ENCODE measurements at places on chromosomes 1 and 21. TPM values are rescaled to one million over a fixed set of nuclear protein-coding genes. Genes with fewer than 3 reads are reported as not detected.

REN gene
- polyA plus RNA-seq = not detected

- DNase-seq = no peak
- no peaks in the 10 kb centered on the region for H3K36me3 ChIP-seq
These were observed 19.7 kb upstream of the ATP1B1 start for GRCh38 chr1:169086603-169087455.

RBM8A gene
- polyA plus RNA-seq = 115 TPM

GRCh38 chr1:218765753-218766152, 407.9 kb upstream of the LYPLAL1 start:
- DNase-seq = no peak
- no peaks in the 10 kb centered on the region for H3K4me1 ChIP-seq
- no peaks in the 10 kb centered on the region for H3K27me3 ChIP-seq
- H3K4me3 ChIP-seq = no peak overlapping the region

CRYAA gene
- polyA plus RNA-seq = not detected

DNA sequence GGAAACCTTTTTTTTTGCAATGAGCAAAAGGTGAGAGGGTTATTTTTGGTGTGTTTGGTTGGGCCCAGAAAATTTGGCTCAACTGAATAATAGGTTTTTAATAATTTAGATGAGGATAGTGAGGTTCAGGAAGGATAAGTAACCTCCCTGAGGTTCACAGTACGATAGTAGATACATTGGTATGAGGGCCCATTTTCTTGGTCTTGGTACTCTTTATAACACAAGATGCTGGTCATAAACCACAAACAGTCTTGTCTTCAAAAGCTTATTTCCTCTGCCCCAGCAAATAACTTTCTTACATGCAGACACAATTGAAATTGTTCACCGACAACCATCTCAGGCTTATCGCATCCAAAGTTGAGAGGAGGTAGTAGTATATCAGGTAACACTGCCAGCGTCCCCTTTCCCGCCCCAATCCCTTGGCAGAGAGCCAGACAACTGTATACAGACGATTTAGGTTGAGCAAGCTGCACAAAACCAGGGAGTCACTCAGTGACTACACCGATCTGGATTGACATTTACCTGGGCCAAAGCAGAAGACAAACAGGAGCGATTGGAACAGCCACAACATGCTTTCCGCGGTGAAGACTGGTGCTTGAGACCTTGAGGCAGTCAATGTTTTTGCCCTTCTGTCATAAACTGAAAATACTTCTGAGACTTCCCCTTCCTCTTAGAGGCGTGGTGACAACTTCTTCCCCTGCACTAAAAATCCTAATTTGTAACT, at the start of gene SLAMF6:
Gene SLAMF6, minus strand, starts transcription at position 634 of the 724 bp plus-strand sequence. Its CDS starts 63 bp downstream, at position 571.
- no peaks in the 10 kb centered on the region for H3K36me3 ChIP-seq
- no peaks in the 10 kb centered on the region for H3K27me3 ChIP-seq
- H3K4me1 ChIP-seq = no peaks in the 10 kb centered on the region
- peak within 1 kb of the TSS; percentile 64 for H3K27ac ChIP-seq
- H3K4me3 ChIP-seq = no peak within 1 kb of the TSS
- DNase-seq = no peak

RAB42 gene
- polyA plus RNA-seq = 0.23 TPM

- no peak overlapping the region for H3K27ac ChIP-seq
- DNase-seq = peak; percentile 72
- H3K4me1 ChIP-seq = peaks cover 18% of the 10 kb centered on the region
- no peak overlapping the region for H3K4me3 ChIP-seq
- H3K27me3 ChIP-seq = peaks cover 47% of the 10 kb centered on the region
These were observed 44.2 kb upstream of the LAPTM5 start for GRCh38 chr1:30801771-30802198.

DNAJC28 gene
- 1.1 TPM for polyA plus RNA-seq

RCAN1 gene
- polyA plus RNA-seq = 15.1 TPM

DNA sequence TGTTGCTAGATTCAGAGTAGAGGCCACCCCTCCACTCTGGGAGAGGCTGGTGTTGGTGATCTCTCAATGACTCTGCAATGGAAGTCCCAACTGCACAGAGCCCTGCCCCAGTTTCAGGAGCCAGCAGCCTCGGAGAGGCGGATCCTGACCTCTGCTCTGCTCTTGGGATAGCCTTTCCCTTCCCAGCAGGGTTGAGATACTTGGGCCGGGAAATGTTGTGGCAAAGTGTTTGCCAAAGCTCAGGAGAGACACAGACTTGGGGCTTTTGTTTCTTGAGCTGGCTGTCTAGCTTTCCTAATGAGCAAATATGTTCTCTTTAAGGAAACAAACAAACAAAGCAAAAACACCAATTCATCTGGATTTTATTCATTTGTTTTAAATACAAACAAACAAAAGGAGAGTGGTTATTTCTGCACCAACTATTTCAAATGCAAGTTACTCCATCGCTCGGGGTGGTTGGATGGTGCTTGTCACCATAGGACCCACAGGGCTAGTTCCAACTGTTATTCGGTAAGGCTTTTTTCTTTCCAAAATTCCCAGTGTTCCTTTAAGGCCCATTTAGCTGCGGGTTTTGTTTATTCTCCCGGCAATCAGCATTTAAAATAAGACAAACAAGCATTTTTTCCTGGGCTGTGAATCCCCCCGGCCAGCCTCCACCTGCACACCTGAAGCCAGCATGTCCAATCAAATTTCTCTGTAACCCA, 193.9 kb upstream of the LMO4 start:
- DNase-seq = no peak
- H3K36me3 ChIP-seq = no peaks in the 10 kb centered on the region
- no peaks in the 10 kb centered on the region for H3K27me3 ChIP-seq
- H3K4me1 ChIP-seq = peaks cover 6% of the 10 kb centered on the region

DNA sequence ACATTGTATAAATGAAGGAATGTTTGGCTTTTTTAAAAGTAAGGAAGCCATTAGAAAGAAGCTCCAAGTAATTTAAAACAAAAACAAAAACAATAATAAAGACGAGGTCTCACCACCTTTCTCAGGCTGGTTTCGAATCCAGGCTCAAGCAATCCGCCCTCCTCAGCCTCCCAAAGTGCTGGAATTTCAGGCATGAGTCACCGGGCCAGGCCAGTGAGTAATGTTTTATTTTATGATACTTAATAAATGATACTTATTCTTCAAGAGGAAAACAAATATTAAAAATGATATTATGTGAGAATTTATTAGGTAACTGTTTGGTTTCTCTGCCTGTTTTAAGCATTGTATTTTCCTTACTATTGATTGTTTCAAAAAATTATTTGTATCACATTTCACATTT, 201.4 kb upstream of the BRINP3 start:
- DNase-seq = no peak
- H3K4me3 ChIP-seq = no peak overlapping the region
- H3K4me1 ChIP-seq = no peaks in the 10 kb centered on the region
- no peaks in the 10 kb centered on the region for H3K36me3 ChIP-seq
- H3K27me3 ChIP-seq = no peaks in the 10 kb centered on the region
- H3K27ac ChIP-seq = no peak overlapping the region

C1QA gene
- 19.6 TPM for polyA plus RNA-seq

GRCh38 chr1:75353051-75353450, 218.9 kb downstream of the LHX8 start:
- no peak overlapping the region for H3K4me3 ChIP-seq
- H3K36me3 ChIP-seq = no peaks in the 10 kb centered on the region
- H3K27ac ChIP-seq = no peak overlapping the region

- H3K4me1 ChIP-seq = no peaks in the 10 kb centered on the region
- DNase-seq = no peak
- no peaks in the 10 kb centered on the region for H3K27me3 ChIP-seq
These were observed 10.0 kb downstream of the LRRC53 start for GRCh38 chr1:74502432-74502831.

PI4KB gene
- 148 TPM for polyA plus RNA-seq

GRCh38 chr1:14296795-14297194, 301.7 kb upstream of the KAZN start:
- H3K27ac ChIP-seq = no peak overlapping the region
- DNase-seq = no peak
- H3K4me1 ChIP-seq = no peaks in the 10 kb centered on the region
- no peaks in the 10 kb centered on the region for H3K27me3 ChIP-seq
- H3K4me3 ChIP-seq = no peak overlapping the region

SMPDL3B gene
- polyA plus RNA-seq = not detected

DNA sequence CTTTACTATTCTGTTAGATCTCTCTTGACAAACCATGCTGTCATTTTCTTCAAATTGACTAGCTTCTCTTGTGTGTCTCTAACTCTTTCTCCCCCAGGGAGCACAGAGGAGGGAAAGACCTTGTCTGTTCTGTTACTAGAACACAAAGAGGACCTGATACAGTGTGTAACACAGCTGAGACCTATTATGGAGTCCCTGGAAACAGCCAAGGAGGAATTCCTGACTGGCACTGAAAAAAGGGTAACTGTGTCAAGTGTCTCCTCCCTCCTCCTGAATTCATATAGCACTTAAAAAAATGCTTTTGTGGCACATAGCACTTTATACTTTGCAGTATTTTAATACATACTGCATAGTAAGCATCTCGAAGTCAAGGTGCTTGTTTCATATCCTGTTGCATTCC, 50.6 kb downstream of the ZBTB40 start:
- H3K4me3 ChIP-seq = no peak overlapping the region
- DNase-seq = no peak
- H3K36me3 ChIP-seq = peaks cover 79% of the 10 kb centered on the region
- H3K27ac ChIP-seq = no peak overlapping the region
- no peaks in the 10 kb centered on the region for H3K27me3 ChIP-seq

GRCh38 chr21:34029743-34030528, 43.4 kb upstream of the MRPS6 start:
- no peak overlapping the region for H3K27ac ChIP-seq
- H3K27me3 ChIP-seq = no peaks in the 10 kb centered on the region
- no peaks in the 10 kb centered on the region for H3K36me3 ChIP-seq
- H3K4me1 ChIP-seq = peaks cover 12% of the 10 kb centered on the region
- peak; percentile 73 for DNase-seq

DNA sequence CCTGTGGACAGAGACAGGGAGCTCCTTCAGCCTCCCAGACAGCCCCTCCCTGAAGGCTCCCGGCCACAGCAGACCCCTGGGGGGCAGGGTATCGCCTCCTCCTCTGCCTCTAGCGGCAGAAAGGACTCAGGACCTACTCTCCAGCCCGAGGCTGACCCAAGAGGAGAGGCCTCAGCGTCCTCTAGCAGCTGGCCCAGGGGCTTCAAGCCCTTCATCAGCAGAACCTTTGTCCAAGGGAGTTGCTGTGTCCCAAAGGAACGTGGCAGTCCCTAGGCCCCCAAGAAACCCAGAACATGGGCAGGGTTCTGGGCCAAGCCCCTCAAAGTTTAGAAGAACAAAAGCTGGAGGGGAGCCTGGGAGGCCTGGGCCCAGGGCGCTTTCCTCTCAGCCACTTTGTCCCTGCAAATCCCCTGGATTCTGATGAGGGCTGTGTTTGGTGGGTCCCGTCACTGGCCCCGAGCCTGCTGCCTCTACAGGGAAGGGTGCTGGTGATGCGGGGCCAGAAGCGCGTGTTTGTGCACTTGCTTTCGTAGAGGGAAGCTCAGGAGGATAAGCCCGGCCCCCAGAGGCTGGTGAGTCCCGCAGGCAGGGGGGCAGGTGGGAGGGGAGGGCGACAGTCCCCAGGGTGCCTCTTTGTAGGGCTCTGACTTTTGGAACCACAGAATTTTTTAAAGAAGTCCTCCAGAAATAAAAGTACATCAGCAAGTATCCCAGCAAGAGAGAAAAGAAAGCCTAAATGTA, 13.3 kb downstream of the ITGB2 start:
- H3K4me1 ChIP-seq = peaks cover 100% of the 10 kb centered on the region
- no peaks in the 10 kb centered on the region for H3K27me3 ChIP-seq
- H3K36me3 ChIP-seq = peaks cover 79% of the 10 kb centered on the region
- peak overlapping the region; percentile 85 for H3K27ac ChIP-seq
- no peak overlapping the region for H3K4me3 ChIP-seq
- DNase-seq = no peak

GRCh38 chr1:4169991-4170390, 269.9 kb upstream of the C1orf174 start:
- H3K27ac ChIP-seq = no peak overlapping the region
- H3K36me3 ChIP-seq = no peaks in the 10 kb centered on the region
- H3K4me3 ChIP-seq = no peak overlapping the region

DNA sequence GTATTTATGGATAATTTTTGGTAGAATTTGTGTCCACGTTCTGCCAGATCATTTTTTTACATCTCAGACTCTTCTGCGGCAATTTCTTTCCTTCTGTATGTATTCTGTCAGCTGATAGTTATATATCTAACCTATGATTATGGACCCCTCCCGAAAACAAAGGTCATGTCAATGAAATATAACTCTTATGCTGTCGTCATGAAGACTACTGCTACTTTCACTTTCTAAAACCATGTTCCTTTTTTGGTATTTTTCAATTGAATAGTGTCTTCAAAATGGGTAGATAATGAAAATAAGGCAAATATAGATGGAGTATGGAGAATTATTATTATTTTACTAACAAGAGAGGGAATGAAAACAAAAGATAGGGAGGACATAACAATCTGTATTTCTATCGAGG, 3.2 kb downstream of the ANGPTL1 start:
- H3K4me1 ChIP-seq = peaks cover 4% of the 10 kb centered on the region
- DNase-seq = peak; percentile 4
- H3K27me3 ChIP-seq = no peaks in the 10 kb centered on the region
- no peak overlapping the region for H3K27ac ChIP-seq
- H3K4me3 ChIP-seq = peak overlapping the region; percentile 54
- H3K36me3 ChIP-seq = no peaks in the 10 kb centered on the region

FCRL5 gene
- 0.25 TPM for polyA plus RNA-seq

DNA sequence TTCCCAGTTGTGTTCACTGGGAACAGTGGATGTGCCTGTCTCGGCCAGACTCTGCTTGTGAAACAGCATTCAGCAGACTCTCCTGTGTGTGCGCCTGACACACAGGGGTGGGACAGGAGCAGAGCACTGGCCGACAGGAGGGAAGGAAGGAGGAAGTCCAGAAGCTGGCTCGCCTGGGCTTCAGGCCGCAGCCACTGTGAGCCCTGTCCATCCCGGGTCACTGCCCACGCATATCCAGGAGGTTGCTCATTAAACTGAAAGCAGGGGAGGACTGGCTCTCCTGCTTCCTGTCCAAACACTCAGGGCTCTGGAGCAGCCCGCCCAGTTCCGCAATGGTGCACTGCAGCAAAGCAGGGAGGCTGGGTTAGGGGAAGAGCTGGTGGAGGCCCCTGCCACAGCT, 218.7 kb upstream of the VAMP3 start:
- H3K27ac ChIP-seq = no peak overlapping the region
- no peaks in the 10 kb centered on the region for H3K4me1 ChIP-seq
- no peaks in the 10 kb centered on the region for H3K27me3 ChIP-seq
- no peaks in the 10 kb centered on the region for H3K36me3 ChIP-seq
- no peak for DNase-seq
- H3K4me3 ChIP-seq = no peak overlapping the region

DNA sequence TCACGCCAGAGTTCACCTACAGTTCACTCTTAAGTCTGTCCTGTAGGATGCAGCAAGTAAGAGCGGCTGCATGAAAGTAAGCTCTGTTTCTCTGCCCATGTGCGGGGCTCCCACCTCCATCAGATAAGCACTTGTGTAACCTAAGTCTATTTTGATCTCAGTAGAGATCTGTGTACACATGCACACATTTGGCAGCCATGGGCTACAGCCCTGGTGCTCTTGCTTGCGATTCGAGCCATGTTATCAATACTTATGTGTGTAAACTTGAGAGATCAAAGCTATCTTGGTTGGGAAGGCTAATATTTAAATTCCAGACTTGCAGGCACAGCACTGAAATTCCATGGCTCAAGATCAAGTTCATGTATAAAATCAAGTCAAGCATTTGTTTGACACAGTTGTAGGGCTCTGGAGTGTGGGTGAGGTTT, 244.7 kb upstream of the FGGY start:
- no peaks in the 10 kb centered on the region for H3K4me1 ChIP-seq
- no peaks in the 10 kb centered on the region for H3K36me3 ChIP-seq
- H3K27ac ChIP-seq = no peak overlapping the region
- no peaks in the 10 kb centered on the region for H3K27me3 ChIP-seq
- H3K4me3 ChIP-seq = no peak overlapping the region
- no peak for DNase-seq
